ENCODE measurements at places on chromosomes 1 and 21. TPM values are rescaled to one million over a fixed set of nuclear protein-coding genes. Genes with fewer than 3 reads are reported as not detected.

The BEST4 gene
- total RNA-seq: not detected

The FLVCR1 gene
- 8.2 TPM for total RNA-seq

The RGS4 gene
- total RNA-seq: 30.6 TPM

The PRAMEF17 gene
- not detected for total RNA-seq

The LORICRIN gene
- not detected for total RNA-seq

The LMOD1 gene
- 29.1 TPM for total RNA-seq

The UBL4B gene
- not detected for total RNA-seq

The DMBX1 gene
- not detected for total RNA-seq

Data from smooth muscle cell of bladder (primary cell).